Lung microvascular endothelial cell (primary cell): ENCODE measurements at places on chromosomes 4 and X.

- DNase-seq: peak; percentile 98
Observed at GRCh38 chr4:111678479-111678878, 466.8 kb upstream of the FAM241A start.

DNA sequence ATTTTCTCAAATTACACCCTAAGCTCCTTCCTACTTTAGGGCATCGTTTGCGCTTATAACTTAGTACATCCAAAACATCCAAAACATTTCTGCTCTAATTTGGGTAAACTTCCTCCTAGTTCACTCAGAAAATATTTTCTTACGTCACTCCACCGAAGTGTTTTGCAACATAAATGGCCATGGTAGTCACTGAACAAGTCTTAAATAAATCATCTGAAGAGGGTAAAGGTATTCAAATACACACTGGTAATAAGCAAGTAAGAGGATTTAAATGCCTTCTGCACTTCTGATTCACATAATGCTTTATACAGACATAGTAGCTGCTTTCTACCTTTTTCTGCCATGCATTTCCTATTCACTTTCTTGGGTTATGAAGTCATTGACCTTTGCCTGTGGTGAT, 991.9 kb downstream of the NLGN4X start:
- DNase-seq: no peak

DNA sequence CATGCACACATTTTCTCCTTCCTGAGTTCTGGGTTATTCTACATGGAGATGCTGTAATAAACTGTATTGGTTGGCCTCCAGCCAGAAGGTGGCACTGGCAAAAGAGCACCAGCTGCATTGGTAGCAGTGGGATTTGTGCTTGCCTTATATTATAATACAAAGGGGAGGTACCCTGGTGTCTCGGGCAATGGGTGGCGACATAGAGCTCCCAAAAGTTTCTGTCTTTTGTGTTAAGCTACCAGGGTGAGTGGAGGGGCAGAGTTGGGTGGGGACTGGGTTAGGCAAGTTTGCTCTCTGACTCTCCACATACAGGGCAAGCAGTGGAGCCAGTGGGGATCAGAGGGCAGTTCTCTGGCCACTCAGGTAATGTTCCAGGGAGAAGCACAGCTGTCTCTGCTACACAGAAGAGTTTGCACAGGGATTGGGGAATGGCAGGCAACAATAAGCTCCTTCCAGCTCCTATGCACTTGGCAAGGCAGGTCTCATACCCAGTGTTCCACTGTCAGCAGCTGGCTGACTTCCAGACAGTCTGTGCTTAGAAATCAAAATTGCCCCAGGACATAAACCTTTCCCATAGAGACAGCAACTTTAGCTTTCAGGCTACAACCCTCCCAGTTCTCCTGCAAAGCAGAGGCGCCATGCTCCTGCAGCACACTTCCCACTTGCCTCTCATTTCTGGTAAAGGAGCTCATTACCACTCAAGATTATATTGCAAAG, 463.9 kb upstream of the PCDH7 start:
- DNase-seq: no peak

DNA sequence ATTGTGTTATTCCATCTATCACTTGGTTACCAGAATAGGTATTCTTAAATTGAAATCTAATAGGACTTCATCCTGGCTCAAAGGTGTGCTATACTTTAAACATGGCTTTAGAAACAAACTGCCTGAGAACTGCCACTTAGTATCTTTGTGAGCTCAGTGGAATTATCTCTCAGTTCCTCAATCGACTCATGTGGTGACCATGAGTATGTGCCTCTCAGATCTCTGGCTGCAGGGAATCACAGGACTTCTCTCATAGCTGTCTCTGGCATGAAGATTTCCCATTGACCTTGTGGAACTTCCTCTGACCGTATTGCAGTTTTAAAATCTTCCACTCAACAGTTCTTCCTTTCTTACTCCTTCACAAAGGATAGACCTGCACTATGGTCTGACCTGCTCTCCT, 681.9 kb upstream of the BOD1L1 start:
- DNase-seq: no peak

- DNase-seq: no peak
Observed at GRCh38 chr4:108821351-108821930, 58.6 kb upstream of the ETNPPL start.

DNA sequence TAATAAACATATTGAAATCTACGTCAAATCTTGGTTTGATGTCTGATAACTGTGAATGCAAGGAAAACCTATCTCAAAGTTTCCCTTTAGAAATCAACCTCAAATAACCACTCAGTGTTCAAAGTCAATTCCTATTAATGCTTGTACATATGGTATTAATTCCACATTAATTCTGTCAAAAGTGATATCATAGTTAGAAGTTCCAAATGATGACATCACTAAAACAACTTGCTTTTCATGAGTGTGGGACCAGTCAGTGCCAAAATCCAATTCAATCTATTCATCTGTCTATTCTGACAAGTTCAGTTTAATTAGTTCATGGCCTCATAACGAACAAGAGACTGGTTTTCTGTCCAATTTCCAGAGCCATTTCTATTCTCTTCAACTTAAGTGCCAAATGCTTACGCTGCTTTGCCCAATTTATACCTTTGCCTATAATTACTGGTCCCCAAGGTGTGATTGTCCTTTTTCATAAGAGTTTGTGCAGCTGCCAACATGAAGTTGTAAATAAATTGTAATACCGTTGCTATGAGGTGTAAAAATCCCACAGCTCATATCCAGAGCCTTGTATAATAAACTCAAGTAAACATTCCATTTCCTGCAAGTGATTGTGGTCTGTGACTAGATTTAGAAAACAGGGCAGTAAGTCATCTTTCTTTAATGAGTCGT, 476.2 kb downstream of the RAB28 start:
- DNase-seq: no peak

- no peak for DNase-seq
Observed at GRCh38 chr4:165319030-165319429, 8.4 kb upstream of the MSMO1 start.
